ENCODE measurements at places on chromosomes 5 and 9.

DNA sequence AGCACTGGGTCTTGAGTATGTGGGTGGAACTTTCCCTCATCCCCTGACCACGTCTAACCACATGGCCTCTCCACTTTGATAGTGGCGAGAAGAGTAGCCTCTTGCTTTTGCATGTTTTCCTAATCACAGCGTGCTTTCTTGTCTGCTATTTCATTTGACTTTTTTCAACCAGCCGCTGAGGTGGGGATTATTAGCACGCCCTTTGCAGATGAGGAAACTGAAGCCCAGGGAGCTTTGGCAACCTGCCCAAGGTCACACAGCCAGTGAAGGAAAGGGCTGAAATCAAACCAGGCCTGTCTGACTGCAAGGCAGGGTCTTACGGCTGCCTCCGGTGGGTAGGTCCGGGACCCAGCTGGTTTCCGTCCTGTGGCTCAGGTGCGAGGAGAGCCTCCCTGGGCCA, 106.5 kb upstream of the MSX2 start:
- no peak for DNase-seq

DNA sequence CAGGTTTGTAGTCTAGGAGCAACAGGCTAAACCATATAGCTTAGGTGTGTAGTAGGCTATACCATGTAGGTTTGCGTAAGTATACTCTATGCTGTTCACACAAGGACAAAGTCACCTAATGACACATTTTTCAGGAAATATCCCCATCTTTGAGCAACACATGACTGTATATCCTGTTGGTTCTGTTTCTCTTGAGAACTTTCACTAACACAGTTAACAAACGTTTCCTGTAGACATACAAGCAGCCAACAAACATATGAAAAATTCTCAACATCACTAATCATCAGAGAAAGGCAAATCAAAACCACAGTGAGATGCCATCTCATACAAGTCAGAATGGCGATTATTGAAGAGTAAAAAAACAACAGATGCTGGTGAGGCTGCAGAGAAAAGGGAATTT, 68.2 kb downstream of the NR2F1-AS1 start:
- DNase-seq: no peak

DNA sequence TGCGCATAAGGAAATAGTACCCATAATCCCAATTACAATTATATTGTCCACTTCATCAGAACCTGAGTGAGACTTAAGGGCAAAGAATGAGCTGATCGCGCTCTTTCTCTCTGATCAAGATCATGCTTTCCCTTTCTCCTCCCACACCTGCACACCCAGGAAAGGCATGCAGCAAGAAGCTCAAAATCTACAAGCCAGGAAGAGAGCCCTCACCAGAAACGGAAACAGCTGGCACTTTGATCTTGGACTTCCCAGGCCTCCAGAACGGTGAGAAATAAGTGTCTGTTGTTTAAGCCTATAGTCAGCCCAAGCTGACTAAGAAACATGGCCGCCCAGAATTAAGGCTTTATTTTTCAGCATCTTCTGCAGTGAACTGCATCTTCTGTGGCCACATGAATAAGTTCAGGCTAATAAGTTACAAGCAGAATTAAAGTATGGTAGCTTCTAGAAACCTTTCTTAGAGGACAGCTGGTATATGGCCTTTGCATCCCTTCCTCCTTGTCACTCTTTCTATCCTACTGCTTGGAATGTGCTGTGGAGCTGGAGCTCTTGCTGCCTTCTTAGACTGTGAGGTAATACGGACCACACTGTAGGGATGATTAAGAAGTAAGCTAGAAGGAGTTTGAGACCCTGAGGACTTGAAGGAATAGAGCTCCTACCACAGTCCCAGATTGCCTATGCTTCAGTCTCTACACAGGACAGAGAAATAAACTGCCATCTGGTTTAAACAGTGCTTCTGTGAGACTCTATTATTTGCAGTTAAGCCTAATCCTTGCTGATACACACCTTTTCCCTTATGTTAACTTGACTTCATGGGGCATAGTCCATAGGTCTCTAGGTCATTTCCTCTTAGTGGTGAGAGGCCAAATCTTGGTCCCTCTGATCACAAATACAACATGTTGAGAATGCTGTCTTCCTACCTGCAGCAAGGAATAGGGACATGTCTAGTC, 17.2 kb downstream of the OR2S2 start:
- DNase-seq: no peak

DNA sequence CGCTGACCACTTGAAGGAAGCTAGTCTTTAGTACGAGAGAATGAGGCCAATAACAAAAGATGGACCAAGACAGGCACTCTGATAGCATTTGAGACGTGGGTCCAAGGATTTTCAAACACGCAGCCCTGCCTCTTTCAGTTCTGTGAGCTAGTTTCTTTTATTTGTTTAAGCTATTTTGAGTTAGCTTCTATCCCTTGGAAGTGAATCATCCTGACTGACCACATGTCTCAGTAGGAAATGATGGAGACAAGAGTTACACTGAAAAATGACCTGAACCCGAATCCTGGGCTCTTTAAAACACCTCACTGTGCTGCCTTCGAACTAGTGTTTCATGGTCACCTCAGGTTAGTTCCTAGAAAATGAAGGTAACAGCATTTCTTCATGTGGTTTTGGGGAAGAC, 9.9 kb downstream of the TEK start:
- DNase-seq: no peak

DNA sequence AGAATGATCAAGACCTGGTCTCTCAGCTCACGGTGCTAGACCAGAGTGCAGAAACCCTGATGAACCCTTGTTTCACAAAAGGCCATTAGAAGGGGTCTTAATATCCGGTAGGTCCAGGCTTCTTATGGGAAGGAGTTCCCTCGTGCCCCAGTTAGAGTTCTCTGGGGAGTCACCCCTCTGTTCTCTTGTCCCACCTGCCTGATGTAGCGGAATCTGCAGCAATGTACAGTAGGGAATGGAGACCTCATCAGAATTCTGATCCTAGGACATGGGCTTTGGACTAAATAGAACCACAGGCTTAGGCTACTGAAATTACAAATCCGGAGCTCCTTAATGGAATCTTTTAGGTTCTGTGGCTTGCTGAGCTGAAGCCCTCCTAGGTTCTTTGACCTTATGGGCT, 243.6 kb upstream of the IRX2 start:
- DNase-seq: no peak

DNA sequence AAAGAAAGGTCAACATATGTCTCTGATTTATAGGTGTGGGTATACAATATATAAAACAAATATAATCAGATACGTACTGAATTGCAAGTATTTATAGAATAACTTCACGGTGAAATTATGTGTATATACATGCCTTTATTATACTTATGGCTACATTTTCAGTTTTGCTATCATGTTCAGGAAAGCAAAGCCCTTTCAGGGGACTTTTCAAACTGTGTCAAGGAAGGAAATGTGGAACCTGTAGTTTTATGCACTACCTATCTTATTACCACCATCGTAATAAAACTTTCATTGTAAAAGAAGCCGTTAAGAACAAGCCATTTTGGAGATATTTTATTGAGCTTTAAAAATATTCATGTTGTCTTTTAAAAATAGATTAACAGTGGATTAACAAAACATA, 257.2 kb downstream of the PJA2 start:
- DNase-seq: no peak

DNA sequence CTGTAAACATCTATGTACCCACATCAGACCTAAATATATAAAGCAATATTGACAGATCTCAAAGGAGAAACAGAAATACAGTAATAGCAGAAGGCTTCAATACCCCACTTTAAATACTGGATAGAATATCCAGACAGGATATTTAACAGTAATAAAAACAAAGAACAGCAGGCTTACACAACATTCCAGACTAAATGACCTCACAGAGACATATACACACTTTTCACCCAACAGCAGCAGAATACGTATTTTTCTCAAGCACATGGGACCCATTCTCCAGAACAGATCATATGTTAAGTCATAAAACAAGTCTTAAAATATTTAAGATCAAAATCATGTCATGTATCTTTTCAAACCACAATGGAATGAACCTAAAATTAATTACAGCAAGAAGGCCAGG, 76.8 kb downstream of the CAMSAP1 start:
- DNase-seq: no peak

GRCh38 chr9:116641292-116642059, 45.6 kb upstream of the TRIM32 start:
- no peak for DNase-seq

DNA sequence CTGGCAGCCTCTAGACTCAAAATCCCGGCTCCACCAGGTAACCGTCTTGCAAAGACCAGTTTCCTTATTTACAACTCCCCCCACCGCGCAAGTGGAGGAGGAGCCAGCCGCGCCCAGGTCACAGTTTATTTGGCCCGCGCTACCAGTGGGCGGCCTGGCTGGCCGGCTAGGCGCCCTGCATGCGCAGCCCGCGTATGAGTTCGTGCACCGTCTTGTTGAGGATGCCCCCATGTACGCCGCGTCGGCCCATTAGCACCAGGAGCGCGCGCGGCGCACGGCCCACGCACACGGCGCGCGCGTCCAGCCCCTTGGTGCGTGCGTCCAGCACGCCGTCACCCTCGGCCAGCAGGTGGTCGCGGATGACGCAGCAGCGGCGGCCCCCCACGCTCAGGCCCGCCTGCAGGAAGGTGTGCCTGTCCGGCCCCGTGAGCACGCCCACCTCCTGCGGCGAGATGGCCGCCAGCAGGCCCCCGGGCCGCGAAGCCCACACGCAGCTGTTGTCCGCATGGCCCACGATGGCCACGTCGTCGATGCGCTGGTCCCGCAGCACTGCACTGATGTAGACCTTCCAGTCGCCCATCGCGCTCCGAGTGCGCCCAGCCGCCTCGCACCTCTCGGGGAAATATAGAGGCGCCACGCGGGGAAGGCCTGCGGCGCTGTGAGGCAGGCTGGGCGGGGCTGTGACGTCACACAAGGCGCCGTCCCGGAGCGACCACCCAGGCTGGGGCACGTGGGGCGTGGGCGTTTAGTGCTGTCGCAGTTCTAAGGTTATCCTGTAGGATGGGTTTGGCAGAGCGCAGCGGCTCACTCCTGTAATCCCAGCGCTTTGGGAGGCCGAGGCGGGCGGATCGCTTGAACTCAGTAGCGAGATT, at the start of gene PFN3:
PFN3 (minus strand) TSS at position 665 of the 872 bp plus-strand sequence; CDS start at position 580, 85 bp downstream.
- no peak for DNase-seq

GRCh38 chr5:103255691-103256090, 2.9 kb upstream of the MACIR start:
- no peak for DNase-seq

- peak; percentile 20 for DNase-seq
These were observed at the start of gene POU5F2 for GRCh38 chr5:93741136-93741811. POU5F2 (minus strand) TSS chr5:93741600; CDS start chr5:93741563, 37 bp downstream.

GRCh38 chr5:54390539-54391031, 64.9 kb upstream of the HSPB3 start:
- no peak for DNase-seq

DNA sequence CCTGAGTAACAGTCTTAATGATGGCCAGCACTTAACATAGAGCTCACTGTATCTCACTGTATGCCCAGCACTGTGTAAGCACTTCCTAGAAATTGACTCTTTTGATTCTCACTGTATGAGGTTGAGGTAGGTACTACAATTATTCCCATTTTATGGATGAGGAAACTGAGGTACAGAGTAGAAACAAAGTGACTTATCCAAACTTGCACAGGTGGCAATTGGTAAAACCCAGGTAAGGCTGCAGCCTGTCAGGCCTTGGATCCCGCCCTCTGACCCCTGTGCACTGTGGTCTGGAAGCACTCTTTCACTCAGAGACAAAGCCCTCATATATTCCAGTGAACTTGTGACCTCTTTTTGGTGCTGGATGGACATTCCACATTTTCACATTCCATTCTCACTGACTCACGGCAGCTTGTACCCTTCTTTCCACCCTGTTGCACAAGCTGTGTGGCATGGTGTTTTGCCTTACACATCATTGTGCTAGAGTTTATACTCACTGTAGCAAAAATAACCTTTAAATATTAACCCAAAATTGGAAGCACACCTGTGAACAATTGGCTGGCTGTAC, 21.7 kb downstream of the ANKRD55 start:
- no peak for DNase-seq

- no peak for DNase-seq
These were observed 125.4 kb downstream of the ANKRD18B start for GRCh38 chr9:33649463-33649862.

GRCh38 chr5:14818931-14819790, 52.4 kb downstream of the ANKH start:
- no peak for DNase-seq

DNA sequence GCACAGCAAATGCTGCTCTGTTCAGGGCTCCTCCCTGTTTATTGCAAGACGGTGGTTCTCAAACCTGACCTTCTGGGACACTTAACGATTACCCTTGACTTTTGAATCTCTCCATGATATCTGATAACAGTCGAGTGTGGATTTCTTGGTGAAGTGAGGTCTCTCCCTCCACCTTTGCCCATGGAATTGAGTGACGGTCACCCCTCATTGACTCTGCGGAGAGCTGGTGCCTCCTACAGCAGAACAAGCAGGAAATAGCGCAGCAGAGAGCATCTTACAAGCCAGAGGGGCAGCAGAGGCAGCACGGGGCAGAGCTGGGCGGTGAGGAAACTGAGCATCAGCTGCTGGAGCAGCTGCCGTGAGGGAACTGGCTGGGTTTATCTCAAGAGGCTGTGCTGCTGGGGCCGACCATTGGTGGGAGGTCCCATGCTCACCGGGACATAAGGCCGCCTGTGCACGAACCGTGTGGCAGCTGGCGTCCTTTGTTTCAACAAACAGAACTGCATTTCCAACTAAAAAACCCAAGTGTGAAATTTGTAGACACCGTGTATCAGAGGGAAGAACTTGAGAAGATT, 189.8 kb downstream of the MTRR start:
- no peak for DNase-seq

DNA sequence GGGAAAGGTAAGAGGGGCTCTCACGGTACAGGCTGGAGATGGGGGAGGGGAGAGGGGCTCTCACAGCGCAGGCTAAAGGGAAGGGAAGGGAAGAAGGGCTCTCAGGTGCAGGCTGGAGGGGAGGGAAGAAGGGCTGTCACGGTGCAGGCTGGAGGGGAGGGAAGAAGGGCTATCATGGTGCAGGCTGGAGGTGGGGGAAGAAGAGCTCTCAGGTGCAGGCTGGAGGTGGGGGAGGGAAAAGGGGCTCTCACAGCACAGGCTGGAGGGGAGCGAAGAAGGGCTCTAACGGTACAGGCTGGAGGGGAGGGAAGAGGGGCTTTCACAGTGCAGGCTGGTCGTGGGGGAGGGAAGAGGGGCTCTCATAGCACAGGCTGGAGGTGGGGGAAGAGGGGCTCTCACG, 4.6 kb downstream of the SLC6A18 start:
- DNase-seq: no peak

- DNase-seq: no peak
These were observed 26.4 kb downstream of the TNPO1 start for GRCh38 chr5:72842816-72843215.

GRCh38 chr5:59864718-59865117, 28.8 kb downstream of the PDE4D start:
- no peak for DNase-seq

- DNase-seq: no peak
These were observed 14.8 kb upstream of the SMIM15 start for GRCh38 chr5:61177070-61177469.

- DNase-seq: no peak
These were observed 74.6 kb downstream of the NDUFAF2 start for GRCh38 chr5:61019642-61020041.

GRCh38 chr9:9112001-9112720, 1312.6 kb upstream of the DMAC1 start:
- DNase-seq: no peak

Measured in Right ventricle myocardium superior (tissue), 1 donor.